ENCODE measurements at places on chromosomes 4 and X.

DNA sequence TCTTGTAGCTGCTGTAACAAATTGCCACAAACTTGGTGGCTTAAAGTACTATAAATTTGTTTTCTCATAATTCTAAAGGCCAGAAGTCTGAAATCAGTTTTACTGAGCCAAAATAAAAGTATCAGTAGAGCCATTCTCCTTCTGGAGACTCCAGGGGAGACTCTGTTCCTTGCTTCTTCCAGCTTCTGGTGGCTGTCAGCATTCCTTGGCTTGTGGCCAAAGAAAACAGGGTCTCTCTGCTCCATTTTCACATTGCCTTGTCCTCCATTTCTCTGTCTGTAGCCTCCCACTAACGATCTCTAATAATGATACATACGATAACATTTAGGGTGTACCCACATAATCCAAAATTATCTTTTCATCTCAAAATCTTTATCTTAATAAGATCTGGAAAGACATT, 200.4 kb downstream of the MAB21L2 start:
- no peak for DNase-seq

DNA sequence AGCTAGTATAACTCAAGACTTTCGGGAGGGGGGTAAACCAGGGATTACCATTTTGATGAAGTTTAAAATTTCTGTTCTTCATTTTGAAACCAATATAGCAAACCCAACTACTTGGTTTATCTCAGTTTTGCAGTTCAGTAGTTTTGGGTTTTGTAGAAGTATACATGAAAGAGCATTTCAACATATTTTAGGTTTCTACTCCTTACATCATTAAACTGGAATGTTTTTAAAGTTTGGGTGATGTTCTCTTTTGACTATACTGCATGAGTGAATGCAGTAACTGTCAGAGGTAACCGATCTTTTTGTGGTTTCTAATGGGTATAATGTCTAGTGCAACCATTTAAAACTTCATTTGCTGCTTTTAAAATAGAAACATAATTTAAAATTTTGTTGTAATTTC, 248.3 kb upstream of the MAD2L1 start:
- no peak for DNase-seq

GRCh38 chr4:57993944-57994343, 883.8 kb upstream of the IGFBP7 start:
- DNase-seq, result no peak

- no peak for DNase-seq
Measured at GRCh38 chr4:103073792-103074438, 2.6 kb downstream of the SLC9B2 start.

- DNase-seq, result no peak
Measured at GRCh38 chr4:104860238-104861123, 286.2 kb upstream of the TET2 start.

- DNase-seq, result no peak
Measured at GRCh38 chr4:24488399-24489164, 95.8 kb downstream of the DHX15 start.

GRCh38 chr4:36006226-36006625, 238.1 kb downstream of the ARAP2 start:
- no peak for DNase-seq

DNA sequence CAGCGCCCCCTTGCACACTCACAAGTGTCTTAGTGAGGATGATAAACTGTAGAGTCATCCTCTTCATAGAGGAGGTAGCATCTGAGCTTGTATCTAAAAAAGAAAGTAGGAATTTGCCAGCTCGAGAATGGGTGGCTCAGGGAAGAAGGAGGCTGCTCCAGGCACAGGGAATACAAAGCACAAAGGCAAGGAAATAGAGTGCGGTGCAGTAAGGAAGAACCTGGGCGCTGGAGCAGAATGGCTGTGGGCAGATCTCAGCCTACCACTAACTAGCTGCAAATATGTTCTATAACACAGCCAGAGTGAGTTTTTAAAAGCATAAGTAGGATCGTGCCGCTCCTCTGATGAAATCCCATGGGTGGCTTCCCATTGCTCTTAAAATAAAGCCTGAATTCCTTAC, 61.6 kb upstream of the MAPK10 start:
- no peak for DNase-seq

DNA sequence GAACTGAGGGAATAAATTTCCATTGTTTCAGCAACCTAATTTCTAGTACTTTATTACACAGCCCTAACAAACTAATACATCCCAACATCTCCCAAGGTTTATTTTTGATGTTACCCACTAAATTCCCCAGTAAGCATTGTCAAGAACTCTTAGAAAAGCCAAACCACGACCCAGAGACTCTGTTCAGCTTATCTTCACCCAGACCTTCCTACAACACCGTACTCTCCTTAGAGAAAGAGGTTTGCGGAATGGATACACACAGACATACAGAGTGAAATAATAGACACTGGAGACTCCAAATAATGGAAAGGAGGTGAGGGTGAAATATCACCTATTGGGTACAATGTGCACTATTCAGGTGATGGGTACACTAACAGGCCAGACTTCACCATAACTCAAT, 75.6 kb downstream of the LRBA start:
- no peak for DNase-seq

GRCh38 chr4:182142176-182143085, 100.8 kb upstream of the TENM3 start:
- no peak for DNase-seq

- DNase-seq, result no peak
Measured at GRCh38 chr4:117225471-117225870, 140.1 kb upstream of the TRAM1L1 start.

- DNase-seq, result no peak
Measured at GRCh38 chr4:22187203-22187820, 238.7 kb upstream of the KCNIP4 start.

DNA sequence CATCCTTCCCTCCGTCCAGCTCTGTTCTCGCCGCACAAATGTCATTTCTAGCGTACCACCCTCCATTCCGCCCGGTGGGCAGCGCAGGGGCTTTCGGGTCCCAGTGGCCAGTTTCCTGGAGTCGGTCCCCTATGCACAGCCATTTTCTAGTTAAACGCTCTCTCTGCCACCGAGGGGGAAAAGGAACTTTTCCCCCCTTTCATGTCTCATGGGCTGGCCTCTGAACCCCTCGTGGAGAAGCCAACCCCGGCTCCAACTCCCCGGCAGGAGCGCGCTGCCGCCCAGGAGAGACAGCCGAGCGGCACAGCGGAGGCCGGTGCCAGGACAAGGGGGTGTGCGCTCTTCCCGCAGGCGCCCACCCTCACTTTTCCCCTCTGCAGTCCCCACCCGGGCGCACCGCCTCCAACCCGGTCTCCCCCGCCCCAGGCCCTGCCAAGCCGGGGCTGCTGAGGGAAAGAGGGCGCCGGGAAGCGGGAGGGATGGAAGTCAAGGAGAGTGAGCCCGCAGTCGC, 662 bp downstream of the APBB2 start:
- no peak for DNase-seq

GRCh38 chr4:73606465-73606974, 13.7 kb downstream of the RASSF6 start:
- DNase-seq, result no peak

- no peak for DNase-seq
Measured at GRCh38 chr4:36508394-36508793, 227.0 kb downstream of the DTHD1 start.

- DNase-seq, result no peak
Measured at GRCh38 chr4:44804301-44804700, 77.9 kb upstream of the GNPDA2 start.

- DNase-seq, result no peak
Measured at GRCh38 chr4:173450281-173450680, 51.4 kb upstream of the SCRG1 start.

DNA sequence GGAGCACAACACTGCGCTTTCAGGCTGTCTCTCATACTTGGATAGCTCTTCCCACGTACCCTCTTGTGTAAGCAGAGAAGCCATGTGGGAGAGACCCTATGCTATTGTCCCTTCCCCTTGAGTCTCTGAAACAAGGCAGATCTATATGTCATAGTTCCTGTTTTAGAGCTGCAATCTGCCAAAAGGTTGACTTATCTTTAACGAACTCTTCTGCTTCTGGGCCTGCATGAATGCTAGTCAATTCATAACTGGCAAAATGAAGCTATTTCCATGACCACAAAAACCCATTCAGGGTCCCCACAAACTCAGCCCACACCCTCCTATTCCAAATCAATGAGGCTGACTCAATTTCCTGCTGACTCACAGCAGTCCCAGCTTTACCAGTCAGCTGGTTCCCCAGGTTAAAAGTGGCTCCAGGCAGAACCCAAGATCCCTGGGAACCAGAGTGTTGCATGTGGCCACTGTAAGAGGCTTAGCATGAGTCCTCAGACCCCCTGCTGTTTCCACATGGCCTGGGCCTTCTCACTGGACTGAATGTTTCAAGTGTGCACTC, 25.3 kb upstream of the SOD3 start:
- DNase-seq, result no peak

Measured in activated T-helper 1 cell treated with anti-CD3 and anti-CD28 coated beads, Interleukin-2, amount 50 U/mL, for 16 hours (primary cell).